ENCODE measurements at places on chromosomes 7 and 10. TPM values are rescaled to one million over a fixed set of nuclear protein-coding genes. Genes with fewer than 3 reads are reported as not detected.

The NXPH1 gene
- total RNA-seq: not detected

The KCNH2 gene
- total RNA-seq: 0.13 TPM

The UCN3 gene
- not detected for total RNA-seq

The CPVL gene
- not detected for total RNA-seq

The FAM25C gene
- not detected for total RNA-seq

The MEIG1 gene
- not detected for total RNA-seq

The OR9A2 gene
- total RNA-seq: 0.26 TPM

The C10orf62 gene
- not detected for total RNA-seq

The GRM8 gene
- total RNA-seq: not detected

The SPACDR gene
- 0.38 TPM for total RNA-seq

The MTPN gene
- total RNA-seq: 90.6 TPM

The SYCE1 gene
- not detected for total RNA-seq

The SEC61A2 gene
- 9.5 TPM for total RNA-seq

The RNF32 gene
- total RNA-seq: 1.8 TPM

The OR13A1 gene
- total RNA-seq: not detected

The SPDYE1 gene
- total RNA-seq: not detected
